ENCODE measurements at places on chromosomes 2 and 18. TPM values are rescaled to one million over a fixed set of nuclear protein-coding genes. Genes with fewer than 3 reads are reported as not detected.

The RND3 gene
- 41.7 TPM for total RNA-seq

The TBR1 gene
- not detected for total RNA-seq

The ANKRD29 gene
- 1.8 TPM for total RNA-seq

The ANKRD30B gene
- 0.59 TPM for total RNA-seq

The AAK1 gene
- total RNA-seq: 44.0 TPM

DNA sequence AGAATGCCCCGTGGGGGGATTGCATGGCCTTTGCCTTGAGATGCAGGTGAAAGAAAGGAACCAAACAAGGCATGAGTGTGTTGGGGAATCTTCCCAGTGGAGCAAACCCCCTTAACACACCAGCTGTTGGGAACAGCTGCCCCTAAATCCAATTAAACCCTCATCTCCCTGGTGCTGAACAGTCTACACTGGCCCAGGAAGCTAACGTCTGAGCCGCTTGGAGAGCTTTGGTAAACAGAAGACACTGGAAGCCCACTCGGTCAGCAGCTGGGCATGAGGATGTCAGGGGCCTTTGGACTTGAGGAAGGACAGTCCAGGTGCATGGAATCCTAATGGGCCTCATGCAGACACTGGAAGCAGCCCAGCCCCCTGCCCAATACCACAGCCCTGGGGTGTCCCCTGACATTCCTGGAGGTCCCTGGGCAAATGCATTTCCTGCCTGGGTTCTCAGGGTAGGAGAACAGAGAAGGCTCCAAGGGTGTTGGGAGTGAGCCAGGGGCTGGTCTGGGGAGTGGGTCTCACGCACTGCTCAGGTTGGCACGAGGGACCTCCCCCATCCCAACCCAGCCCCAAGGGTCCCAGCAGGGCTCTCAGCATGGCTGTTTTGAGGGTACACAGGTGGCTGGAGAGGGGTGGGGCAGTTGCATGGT is 37.7 kb downstream of the GBX2 start:
- no peak for DNase-seq

DNA sequence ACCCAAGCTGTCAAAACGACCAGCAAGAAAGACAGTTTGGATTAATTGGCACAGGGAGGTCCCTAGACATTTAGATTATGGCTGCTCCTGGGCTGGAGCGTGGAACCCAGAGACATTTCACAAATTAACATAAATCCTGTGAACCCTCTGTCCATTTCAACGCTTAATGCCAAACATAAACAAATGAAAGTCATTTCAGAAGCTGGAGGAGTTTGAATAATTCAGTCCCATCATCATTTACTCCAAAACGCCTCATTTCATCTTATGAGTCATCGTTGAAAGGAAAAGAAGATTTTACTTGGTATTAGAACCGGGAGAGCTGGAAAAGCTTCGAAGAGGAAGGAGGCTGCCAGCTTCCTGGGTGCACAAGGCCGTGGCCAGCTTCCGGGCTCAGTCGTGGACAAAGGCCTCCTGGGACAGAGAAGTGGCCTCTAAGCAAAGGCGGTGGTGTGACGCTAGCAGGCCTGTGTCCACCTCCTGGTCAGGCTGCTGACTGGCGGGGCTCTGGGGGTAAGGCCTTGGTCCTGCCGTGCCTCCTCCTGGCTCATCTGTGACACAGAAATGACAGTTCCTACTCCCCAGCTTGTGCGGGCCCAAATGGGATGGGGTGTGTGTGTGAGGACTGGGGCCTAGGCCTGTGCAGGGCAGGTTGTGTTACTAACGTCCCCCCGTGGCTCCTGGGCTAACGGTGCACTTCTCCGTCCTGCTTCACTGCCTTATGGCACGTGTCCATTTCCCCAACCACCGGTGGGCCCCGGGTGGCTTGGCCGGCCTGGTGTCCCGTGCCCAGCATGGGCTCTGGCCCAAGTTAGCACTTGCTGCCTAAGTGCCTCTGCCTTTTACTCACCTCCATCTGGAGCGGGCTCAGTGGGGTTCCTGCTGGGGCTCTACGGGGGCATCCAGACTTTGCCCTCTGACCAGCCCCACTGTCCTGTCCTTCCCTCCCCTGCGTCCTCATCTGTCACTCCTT is 71.6 kb downstream of the RRM2 start:
- DNase-seq: no peak

GRCh38 chr2:231246171-231246842 is 47.9 kb downstream of the ARMC9 start:
- no peak for DNase-seq

- no peak for DNase-seq
Measured at GRCh38 chr2:163573652-163574051, 162.2 kb downstream of the FIGN start.

DNA sequence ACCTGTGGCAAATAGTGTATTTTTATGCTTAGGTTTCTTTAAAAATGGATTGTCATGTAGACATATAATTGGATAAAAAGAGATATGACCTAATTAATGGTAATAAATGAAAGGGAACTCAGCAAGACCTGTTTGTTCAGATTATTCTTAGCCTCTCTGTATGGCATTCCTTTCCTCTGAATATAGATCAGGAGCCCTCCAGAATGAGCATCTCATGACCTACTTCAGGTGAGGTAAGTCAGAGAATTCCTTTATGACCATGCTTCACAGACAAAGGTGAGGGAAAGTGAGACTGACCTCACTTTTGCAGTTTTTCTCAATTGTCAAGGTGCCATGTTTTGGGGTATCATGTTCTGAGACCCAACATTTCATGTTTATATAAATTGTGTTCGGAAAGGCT is 1744.3 kb upstream of the PIK3C3 start:
- no peak for DNase-seq

DNA sequence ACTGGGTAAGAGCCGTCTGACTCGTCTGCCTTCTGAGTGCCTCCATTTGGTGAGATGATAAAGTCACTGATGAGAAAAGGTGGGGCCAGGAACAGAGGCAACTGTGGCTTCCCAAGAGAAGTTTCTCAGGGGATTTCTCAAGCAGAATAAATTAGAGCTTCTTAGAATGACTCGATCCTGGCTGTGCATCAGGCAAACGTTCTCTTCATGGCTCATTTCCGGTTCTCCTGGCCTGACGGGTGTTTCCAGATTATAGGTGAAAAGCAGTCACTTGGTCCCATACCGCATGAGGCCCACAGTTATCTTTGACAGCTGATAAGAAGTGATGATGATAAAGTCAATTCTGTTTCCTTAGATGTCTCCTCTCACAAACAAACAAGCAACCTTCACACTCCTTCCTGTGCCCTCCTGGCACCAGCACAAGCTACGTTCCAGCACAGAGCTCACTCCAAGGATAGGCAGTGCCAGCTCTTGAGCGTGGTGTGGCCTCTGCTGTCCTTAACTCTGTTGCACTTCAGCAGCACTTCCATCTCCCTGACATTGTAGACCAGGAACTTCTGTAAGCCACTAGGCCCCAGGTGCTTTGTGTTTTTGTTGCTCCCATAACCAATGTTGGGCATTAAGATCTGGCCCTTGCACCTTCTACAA is 37.8 kb upstream of the KCNF1 start:
- peak; percentile 41 for DNase-seq
